ENCODE measurements at places on chromosomes 16 and 17.

DNA sequence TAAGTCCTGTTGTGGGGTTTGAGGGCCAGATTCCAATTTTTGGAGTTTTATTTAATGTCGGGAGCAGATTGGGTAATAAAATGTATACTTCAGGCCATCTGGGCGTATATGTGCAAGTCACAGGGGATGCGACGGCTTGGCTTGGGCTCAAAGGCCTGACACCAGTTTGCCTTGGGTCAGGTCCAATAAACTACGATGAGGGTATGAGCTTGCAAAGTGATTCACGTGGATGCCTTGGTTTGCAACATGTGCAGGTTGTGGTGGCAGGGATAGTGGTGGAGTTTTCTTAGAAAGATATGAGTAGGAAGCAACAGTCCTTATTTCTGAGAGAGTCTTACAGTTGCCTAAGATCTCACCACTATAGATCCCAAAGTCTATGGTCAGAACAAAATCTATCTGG is 157.0 kb upstream of the CDH11 start:
- no peak overlapping the region for H3K4me3 ChIP-seq
- H3K36me3 ChIP-seq = no peaks in the 10 kb centered on the region
- H3K4me1 ChIP-seq = peaks cover 19% of the 10 kb centered on the region
- no peak overlapping the region for H3K27ac ChIP-seq
- no peak for DNase-seq
- H3K27me3 ChIP-seq = no peaks in the 10 kb centered on the region

DNA sequence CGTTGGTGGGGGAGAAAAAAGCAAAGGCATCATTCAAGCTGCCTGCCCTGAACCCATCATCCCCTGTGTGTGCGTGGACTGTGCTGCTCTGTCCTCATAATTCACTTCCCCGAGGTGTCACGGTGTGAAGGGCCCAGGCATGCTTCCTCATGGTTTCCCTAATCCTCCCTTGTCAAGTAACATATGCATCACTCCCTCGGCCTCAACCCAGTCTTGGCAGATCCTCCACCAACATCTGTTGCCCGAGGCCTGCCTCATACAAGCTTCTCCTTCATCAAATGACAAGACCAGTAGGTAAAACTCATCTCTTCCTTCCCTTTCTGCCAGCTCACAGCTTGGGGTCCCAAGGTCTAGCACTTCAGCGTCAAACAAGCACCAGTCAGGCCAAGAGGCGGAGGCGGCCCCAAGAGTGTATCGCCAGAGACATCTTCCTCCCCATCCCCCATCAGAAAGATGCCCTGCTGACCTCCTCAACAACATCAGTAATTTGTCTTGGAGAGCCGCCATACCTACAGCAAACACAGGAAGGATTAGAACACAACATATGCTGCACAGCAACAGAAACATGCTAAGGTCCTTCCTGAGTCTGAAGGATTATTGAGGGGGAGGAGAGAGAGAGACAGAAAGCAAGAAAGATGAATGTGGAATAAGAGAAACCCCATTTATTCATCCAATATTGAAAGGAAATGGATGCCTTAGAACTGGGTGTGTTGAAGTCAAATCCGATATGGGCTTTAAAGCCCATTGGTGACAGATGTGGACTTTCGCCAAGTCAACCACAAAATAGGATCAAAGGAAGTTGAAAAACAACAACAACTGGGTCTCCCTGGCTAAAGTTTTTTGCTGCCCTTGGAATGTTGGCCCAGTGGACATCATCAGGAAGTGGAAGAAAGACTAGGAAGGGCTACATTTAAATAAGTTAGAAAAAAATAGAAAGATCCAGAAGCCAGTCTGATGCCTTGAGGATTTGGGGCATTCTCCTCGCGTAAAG is 38.4 kb downstream of the SOX9 start:
- H3K27me3 ChIP-seq = no peaks in the 10 kb centered on the region
- no peak overlapping the region for H3K27ac ChIP-seq
- no peak for DNase-seq

GRCh38 chr17:8275421-8276290 is 12.8 kb upstream of the RANGRF start:
- H3K27me3 ChIP-seq = no peaks in the 10 kb centered on the region
- H3K4me3 ChIP-seq = no peak overlapping the region
- peak; percentile 34 for DNase-seq
- H3K27ac ChIP-seq = no peak overlapping the region

DNA sequence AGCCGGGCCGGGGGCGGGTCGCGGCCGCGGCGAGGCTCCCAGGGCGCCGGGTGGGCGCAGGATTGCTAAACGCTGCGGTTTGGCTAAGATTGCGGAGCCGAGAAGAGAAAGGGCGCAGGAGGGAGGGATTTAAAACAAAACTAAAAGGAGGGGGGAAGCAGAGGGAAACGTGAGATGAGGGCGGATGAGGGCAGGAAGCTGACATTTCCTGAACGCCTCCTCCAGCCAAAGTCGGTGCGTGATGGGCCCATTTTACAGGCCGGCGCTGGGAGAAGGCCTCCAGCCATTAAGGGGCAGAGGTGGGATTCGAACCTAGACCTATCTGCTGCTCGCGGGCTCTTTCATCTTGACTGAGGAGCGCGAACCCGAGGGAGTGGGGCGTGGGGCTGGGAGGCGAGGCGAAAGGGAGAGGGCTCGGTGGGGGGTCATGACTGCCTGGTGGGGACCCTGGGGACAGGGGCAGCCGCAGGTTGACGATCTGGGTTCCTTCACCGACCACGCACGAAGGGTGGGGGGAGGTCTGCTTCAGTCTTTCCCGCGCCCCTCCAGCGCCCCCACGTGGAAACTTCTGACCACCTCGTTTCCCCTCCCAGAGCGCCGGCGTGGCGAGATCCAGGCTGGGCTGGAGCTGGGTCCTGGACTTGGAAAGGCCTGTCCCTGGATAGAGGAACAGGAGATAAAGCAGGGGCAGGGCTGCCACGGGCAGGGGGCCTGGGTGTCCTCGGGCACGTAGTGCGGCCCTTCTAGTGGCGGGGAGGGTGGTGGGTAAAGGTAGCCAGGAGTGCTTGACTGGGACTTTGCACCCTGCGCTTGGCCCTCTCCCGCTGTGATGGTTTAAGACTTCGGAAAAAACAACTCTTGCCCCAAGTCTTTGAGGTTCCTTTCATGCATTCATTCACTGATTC is 3.8 kb upstream of the TAC4 start:
- DNase-seq = peak; percentile 79
- no peaks in the 10 kb centered on the region for H3K4me1 ChIP-seq
- H3K36me3 ChIP-seq = no peaks in the 10 kb centered on the region

DNA sequence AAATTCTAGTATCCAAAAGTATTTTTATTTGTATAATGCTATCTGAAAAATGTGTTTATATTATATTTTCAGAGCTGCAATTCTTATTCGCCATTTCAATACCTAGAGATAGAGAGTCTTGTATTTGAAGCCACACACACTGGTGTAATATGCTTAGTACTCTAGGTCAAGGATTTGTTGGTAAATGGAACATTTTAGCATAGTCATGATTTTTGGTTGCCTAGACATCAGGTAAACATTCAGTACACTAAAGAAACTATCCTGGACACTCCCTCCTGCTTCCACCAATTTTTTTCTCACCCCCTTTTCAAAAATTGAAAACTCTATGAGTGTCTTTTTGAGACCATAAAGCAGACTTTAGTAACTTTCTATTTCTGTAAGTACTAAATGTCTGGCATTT is 20.8 kb downstream of the ABHD15 start:
- no peak for DNase-seq
- H3K27ac ChIP-seq = no peak overlapping the region
- no peaks in the 10 kb centered on the region for H3K27me3 ChIP-seq

DNA sequence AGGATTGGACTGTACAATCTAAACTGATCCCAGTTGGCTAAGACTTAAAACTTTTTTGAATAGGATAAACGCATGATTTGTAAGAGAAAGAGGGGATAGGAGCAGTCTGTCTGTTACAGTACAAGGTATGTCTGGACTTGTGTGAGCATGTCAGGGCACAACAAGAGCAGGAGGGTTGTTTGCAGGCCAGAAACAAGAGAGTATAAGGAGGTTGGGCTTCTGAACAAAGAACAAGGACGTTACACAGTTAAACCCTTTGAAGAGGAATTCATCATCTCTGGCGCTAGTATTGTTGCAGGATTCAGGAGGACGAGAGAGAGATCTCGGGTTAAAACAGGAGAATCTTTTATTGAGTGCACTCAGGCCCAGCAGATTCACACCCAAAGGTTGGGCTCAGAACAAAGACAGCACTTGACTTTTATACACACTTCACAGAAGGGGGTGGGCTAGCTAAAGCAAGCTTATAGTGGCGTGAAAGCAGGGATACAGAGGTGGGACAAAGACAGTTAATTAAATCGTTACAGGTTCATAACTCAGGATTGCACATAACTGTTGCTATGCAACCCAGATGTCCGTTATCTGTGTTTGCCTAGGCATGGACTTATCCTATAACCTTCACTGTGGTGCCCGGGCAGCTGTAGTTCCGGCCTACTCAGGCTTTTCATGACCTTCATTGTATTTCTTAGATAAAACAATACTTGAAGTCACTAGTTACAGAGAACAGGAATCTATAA is 34.3 kb downstream of the SEC14L1 start:
- peaks cover 2% of the 10 kb centered on the region for H3K36me3 ChIP-seq
- no peak for DNase-seq
- H3K27me3 ChIP-seq = no peaks in the 10 kb centered on the region
- no peak overlapping the region for H3K27ac ChIP-seq

DNA sequence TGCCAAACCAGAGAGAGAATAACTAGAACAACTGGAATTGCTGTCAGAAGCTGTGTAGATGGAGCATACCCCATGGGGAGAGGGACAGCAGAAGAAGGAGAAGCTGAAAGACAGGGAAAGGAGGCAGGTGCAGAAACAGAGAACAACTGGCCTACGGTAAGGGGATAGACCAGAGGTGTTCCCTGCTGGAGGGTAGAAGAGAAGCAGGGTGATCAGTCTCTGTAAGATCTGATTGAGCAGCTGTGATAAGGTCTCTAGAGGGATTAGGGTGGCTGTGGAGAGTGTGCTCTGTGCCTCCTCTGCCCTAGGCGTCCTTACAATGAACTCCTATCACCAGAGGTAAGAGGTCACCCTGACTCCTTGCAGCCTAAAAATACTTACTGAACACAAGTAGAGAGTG is 30.4 kb upstream of the HS3ST3B1 start:
- no peaks in the 10 kb centered on the region for H3K27me3 ChIP-seq
- H3K36me3 ChIP-seq = no peaks in the 10 kb centered on the region
- no peaks in the 10 kb centered on the region for H3K4me1 ChIP-seq
- no peak overlapping the region for H3K4me3 ChIP-seq
- no peak for DNase-seq
- H3K27ac ChIP-seq = no peak overlapping the region

GRCh38 chr17:82230609-82231311 is 1.9 kb downstream of the SLC16A3 start:
- no peaks in the 10 kb centered on the region for H3K4me1 ChIP-seq
- H3K36me3 ChIP-seq = no peaks in the 10 kb centered on the region
- peaks cover 3% of the 10 kb centered on the region for H3K27me3 ChIP-seq
- DNase-seq = peak; percentile 77
- H3K4me3 ChIP-seq = no peak overlapping the region
- H3K27ac ChIP-seq = no peak overlapping the region

GRCh38 chr16:90035902-90036301 is 16.6 kb upstream of the DBNDD1 start:
- H3K4me1 ChIP-seq = no peaks in the 10 kb centered on the region
- peak; percentile 81 for DNase-seq
- no peaks in the 10 kb centered on the region for H3K27me3 ChIP-seq
- H3K27ac ChIP-seq = peak overlapping the region; percentile 41
- no peak overlapping the region for H3K4me3 ChIP-seq
- H3K36me3 ChIP-seq = no peaks in the 10 kb centered on the region

- H3K36me3 ChIP-seq = no peaks in the 10 kb centered on the region
- H3K4me1 ChIP-seq = no peaks in the 10 kb centered on the region
- no peaks in the 10 kb centered on the region for H3K27me3 ChIP-seq
- peak; percentile 16 for DNase-seq
- no peak overlapping the region for H3K4me3 ChIP-seq
- H3K27ac ChIP-seq = no peak overlapping the region
Observed at GRCh38 chr16:66326991-66327513, 39.4 kb upstream of the CDH5 start.

GRCh38 chr17:42908872-42909700 is 8.5 kb downstream of the G6PC1 start:
- no peak overlapping the region for H3K4me3 ChIP-seq
- H3K36me3 ChIP-seq = no peaks in the 10 kb centered on the region
- H3K27ac ChIP-seq = no peak overlapping the region
- no peaks in the 10 kb centered on the region for H3K4me1 ChIP-seq
- no peaks in the 10 kb centered on the region for H3K27me3 ChIP-seq

DNA sequence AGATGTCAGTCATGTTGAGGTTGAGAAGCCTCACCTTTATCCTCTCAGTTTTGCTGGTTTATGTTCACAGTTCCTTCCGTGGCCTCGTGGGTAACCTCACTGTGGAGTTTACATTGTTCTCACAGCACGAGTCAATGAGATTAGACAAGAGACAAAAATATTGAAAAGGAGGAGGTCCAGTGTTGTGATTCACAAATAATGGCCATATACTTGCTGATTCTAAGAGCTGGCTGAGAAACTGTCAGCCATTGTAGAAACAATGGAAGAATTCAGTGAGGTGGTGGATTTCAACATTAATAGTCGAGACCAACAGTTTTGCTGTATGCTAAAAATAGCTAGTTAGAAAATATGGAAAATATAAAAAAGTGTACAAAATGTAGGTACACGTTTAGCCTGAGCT is 176.4 kb upstream of the WSCD1 start:
- H3K36me3 ChIP-seq = no peaks in the 10 kb centered on the region
- no peak for DNase-seq
- no peaks in the 10 kb centered on the region for H3K27me3 ChIP-seq
- H3K27ac ChIP-seq = no peak overlapping the region
- H3K4me1 ChIP-seq = peaks cover 4% of the 10 kb centered on the region
- H3K4me3 ChIP-seq = no peak overlapping the region

DNA sequence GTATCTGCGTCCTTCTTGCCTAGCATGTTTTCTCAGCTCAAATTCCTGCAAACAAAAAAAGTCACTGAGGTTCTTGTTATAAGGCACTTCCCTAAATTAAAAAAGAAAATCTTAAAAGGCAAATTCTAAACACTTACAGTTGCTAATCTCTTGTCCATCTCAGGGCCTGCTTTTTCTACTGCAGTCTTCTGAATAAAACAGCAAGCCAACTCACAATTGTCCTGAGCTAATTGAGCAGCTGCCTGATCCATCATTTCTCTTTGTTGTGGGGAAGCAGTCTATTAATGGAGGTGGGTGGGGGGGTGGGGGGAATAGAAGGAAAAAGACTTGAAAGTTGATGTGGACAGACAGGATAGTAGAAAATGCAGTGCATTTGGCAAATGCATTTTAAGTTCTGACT is 27.0 kb downstream of the SETD6 start:
- no peak overlapping the region for H3K27ac ChIP-seq
- H3K36me3 ChIP-seq = peaks cover 20% of the 10 kb centered on the region
- no peaks in the 10 kb centered on the region for H3K4me1 ChIP-seq
- DNase-seq = no peak

DNA sequence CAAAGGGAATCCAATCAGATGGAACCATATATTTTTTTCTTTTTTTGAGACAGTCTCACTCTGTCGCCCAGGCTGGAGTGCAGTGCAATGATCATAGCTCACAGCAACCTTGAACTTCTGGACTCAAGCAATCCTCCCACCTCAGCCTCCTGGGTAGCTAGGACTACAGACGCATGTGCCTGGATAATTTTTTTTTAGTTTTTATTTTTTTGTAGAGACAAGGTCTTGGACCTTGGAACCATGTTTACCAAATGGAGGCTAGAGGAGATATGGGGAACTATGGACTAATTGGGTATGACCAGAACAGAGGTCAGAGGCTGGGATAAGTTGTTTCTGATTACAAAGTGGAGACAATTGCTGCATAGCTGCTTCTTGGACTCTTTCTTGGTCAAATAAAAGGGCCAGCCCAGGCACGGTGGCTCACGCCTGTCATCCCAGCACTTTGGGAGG is 41.2 kb upstream of the ADCY9 start:
- no peak for DNase-seq
- no peaks in the 10 kb centered on the region for H3K4me1 ChIP-seq
- no peak overlapping the region for H3K27ac ChIP-seq
- no peaks in the 10 kb centered on the region for H3K27me3 ChIP-seq

All from mesendoderm (in vitro differentiated cells).